Thymus (tissue), 14 donors: ENCODE measurements at places on chromosomes 1 and 21. TPM values are rescaled to one million over a fixed set of nuclear protein-coding genes. Genes with fewer than 3 reads are reported as not detected.
A peak's percentile ranks its signal among the peaks of the same experiment; 100 is the strongest.

GRCh38 chr1:119968068-119968492 is 71.8 kb upstream of the ADAM30 start:
- H3K27ac ChIP-seq, result no peak overlapping the region
- H3K4me1 ChIP-seq, result no peaks in the 10 kb centered on the region
- H3K4me3 ChIP-seq, result no peak overlapping the region
- no peaks in the 10 kb centered on the region for H3K27me3 ChIP-seq
- peak; percentile 54 for DNase-seq

FUCA1 gene
- 25.9 TPM for total RNA-seq

DNA sequence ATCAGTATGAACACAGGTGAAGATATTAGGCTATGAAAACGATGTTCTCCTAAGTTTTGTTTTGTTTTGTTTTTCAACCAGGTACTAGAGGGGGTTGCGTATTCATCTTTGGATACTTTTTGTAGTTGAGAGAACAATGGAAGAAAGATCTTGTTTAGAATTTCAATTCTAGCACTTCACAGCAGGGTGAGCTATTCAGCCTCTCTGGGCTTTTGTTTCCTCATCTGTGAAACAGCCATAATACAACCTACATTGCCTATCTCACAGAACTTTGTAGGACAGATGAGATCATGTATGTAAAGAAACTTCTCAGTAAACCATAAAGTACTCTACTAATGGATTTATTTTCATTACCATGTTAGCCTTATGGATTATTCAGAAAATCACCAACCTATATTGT is 199.5 kb downstream of the GPATCH2 start:
- H3K27me3 ChIP-seq, result no peaks in the 10 kb centered on the region
- no peak for DNase-seq
- H3K4me3 ChIP-seq, result no peak overlapping the region
- H3K4me1 ChIP-seq, result no peaks in the 10 kb centered on the region

DNA sequence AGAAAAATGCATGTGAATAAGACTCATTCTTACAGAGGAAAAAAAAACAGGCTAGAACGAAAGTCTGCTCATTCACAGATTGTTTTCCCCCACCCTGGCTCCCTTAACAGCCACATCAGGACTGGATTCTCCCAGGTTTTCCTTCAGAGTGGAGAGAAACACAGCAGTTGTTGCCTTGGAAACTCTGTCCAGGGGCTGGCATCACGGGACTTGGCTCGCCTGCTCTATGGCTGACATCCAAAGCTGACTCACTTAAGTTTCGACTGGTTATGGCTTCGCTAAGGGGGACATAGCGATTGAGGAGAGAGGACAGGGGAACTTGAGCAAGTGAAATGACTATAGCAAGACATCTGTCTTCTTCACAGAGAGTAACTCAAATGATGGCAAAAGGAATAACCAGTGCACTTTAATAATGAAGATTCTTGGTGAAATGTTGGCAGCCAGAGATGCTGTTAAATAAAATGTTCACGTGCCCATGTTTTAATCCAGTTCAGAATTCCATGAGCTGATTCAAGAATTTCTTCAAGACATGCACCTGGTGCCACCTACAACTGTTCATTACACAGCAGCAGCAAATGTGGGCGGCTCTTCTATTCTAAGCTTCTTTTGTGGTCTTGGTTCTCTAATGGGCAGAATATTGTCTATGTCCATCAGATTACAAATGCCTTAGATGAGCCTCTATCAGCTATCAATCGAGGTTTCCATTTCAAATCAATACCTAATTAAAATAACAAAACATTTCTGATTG is 21.8 kb downstream of the MIS18A start:
- no peaks in the 10 kb centered on the region for H3K4me1 ChIP-seq
- H3K36me3 ChIP-seq, result no peaks in the 10 kb centered on the region
- no peak overlapping the region for H3K4me3 ChIP-seq
- peaks cover 2% of the 10 kb centered on the region for H3K27me3 ChIP-seq
- H3K27ac ChIP-seq, result no peak overlapping the region
- DNase-seq, result no peak

PLA2G2F gene
- 0.47 TPM for total RNA-seq

TP53BP2 gene
- total RNA-seq, result 23.3 TPM

PTPN22 gene
- 51.1 TPM for total RNA-seq

DNA sequence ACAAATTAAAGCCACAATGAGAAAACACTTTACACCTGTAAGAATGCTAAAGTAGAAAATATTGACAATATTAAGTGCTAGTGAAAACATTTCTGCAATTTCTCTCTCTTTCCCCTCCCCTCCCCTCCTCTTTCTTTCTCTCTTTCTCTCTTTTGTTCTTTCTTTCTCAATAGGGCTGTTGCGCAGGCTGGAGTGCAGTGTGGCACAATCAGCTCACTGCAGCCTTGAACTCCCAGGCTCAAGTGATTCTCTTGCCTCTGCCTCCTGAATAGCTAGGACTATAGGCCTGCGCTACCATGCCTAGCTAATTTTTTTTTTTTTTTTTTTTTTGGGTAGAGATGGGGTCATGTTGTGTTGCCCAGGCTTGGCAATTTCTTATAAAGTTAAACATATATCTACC is 5.9 kb upstream of the SHISAL2A start:
- H3K4me3 ChIP-seq, result no peak overlapping the region
- H3K27ac ChIP-seq, result no peak overlapping the region

GRCh38 chr1:3805038-3805437 is 8.7 kb upstream of the LRRC47 start:
- peaks cover 4% of the 10 kb centered on the region for H3K27me3 ChIP-seq
- no peaks in the 10 kb centered on the region for H3K36me3 ChIP-seq
- DNase-seq, result no peak
- no peak overlapping the region for H3K27ac ChIP-seq
- no peaks in the 10 kb centered on the region for H3K4me1 ChIP-seq

PPM1J gene
- total RNA-seq, result 1.7 TPM

- H3K27me3 ChIP-seq, result no peaks in the 10 kb centered on the region
- H3K27ac ChIP-seq, result no peak overlapping the region
- no peak overlapping the region for H3K4me3 ChIP-seq
These were observed 39.0 kb downstream of the LRP8 start for GRCh38 chr1:53288790-53289429.

DNA sequence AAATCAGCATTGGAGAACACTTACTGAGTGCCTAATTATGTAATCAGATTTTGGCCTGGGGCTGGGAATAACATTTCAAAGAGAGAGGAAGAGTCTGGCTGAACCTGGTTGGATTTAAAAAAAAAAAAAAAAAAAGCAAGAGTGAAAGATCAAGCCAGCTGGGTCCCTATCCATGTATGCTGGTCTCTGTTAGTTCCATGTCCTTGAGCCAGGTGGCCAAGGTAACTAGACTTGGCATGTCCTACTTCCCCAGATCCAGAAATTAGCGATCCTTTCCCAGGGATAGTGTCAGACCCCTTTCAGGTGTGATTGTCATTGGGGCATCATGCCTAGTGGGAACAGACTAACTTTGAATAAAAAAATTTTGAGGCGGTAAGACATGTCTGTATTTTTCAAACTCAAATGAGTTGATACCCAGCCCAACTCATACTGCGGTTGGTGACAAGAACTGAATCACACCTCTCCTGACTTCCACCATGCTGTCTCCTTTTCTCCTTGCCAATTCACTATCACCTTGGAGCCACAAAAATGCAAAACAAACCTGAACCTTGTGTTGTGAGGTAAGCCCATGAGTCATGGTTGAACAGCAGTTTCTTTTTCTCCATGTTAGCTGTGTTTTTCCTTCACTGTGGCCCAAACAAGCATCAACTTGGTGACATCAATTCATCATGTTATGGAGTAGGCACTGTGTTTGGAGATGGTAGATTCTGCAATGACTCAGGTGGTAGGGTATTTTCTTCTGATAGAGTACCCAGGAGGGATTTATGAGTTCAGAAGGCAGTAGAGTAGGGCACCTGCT is 24.5 kb upstream of the PPP2R5A start:
- H3K4me1 ChIP-seq, result peaks cover 17% of the 10 kb centered on the region
- no peaks in the 10 kb centered on the region for H3K27me3 ChIP-seq
- H3K27ac ChIP-seq, result no peak overlapping the region
- DNase-seq, result no peak
- no peak overlapping the region for H3K4me3 ChIP-seq

GPR37L1 gene
- total RNA-seq, result under 0.01 TPM

- no peak overlapping the region for H3K4me3 ChIP-seq
- DNase-seq, result no peak
- H3K27me3 ChIP-seq, result no peaks in the 10 kb centered on the region
- no peaks in the 10 kb centered on the region for H3K36me3 ChIP-seq
These were observed 54.0 kb downstream of the ALG14 start for GRCh38 chr1:95018602-95019369.

LEMD1 gene
- total RNA-seq, result 0.24 TPM

- DNase-seq, result no peak
- no peak overlapping the region for H3K4me3 ChIP-seq
- H3K27me3 ChIP-seq, result no peaks in the 10 kb centered on the region
- no peak overlapping the region for H3K27ac ChIP-seq
These were observed 420.4 kb upstream of the BEND5 start for GRCh38 chr1:49197081-49197480.

- no peak for DNase-seq
- H3K4me3 ChIP-seq, result no peak overlapping the region
- H3K36me3 ChIP-seq, result peaks cover 16% of the 10 kb centered on the region
- H3K27ac ChIP-seq, result peak overlapping the region; percentile 36
- H3K4me1 ChIP-seq, result peaks cover 13% of the 10 kb centered on the region
These were observed 36.5 kb downstream of the SERBP1 start for GRCh38 chr1:67393737-67394136.

- no peaks in the 10 kb centered on the region for H3K27me3 ChIP-seq
- H3K4me1 ChIP-seq, result no peaks in the 10 kb centered on the region
- H3K4me3 ChIP-seq, result no peak overlapping the region
- DNase-seq, result no peak
- no peaks in the 10 kb centered on the region for H3K36me3 ChIP-seq
These were observed 81.1 kb downstream of the NR5A2 start for GRCh38 chr1:200108659-200109058.

- DNase-seq, result no peak
- no peaks in the 10 kb centered on the region for H3K27me3 ChIP-seq
- no peaks in the 10 kb centered on the region for H3K36me3 ChIP-seq
- no peaks in the 10 kb centered on the region for H3K4me1 ChIP-seq
- no peak overlapping the region for H3K4me3 ChIP-seq
These were observed 90.2 kb downstream of the TGFBR3 start for GRCh38 chr1:91795591-91796389.

NBPF20 gene
- 2.1 TPM for total RNA-seq

TNFRSF25 gene
- 29.1 TPM for total RNA-seq
